ENCODE measurements at places on chromosomes 11 and 22.

DNA sequence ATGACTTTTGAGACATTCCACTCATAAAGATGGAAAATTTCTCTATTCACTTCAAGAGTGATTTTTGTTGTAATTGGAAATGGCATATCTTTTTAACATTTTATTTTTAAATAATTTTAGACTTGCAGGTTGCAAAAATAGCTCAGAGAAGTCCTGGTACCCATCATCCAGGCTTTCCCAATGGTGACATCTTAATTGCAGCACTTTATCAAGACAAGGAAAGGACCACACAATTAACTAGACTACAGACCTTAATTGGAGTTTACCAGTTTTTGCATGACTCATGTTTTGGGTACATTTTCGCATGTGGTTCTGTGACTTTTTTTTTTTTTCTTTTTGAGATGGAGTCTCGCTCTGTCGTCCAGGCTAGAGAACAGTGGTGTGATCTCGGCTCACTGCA, 23.0 kb upstream of the MAP6 start:
- no peak for DNase-seq

DNA sequence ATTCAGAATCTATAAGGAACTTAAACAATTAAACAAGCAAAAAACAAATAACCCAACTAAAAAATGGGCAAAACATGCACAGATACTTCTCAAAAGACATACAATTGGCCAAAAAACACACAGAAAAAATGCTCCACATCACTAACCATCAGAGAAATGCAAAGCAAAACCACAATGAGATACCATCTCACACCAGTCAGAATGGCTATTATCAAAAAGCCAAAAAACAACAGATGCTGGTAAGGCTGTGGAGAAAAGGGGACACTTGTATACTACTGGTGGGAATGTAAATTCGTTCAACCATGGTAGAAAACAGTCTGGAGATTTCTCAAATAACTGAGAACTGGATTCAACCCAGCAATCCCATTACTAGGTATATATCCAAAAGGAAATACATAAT, 24.8 kb downstream of the ENTHD1 start:
- DNase-seq = no peak

GRCh38 chr11:61837411-61838005, 9.4 kb downstream of the FADS2 start:
- no peak for DNase-seq

DNA sequence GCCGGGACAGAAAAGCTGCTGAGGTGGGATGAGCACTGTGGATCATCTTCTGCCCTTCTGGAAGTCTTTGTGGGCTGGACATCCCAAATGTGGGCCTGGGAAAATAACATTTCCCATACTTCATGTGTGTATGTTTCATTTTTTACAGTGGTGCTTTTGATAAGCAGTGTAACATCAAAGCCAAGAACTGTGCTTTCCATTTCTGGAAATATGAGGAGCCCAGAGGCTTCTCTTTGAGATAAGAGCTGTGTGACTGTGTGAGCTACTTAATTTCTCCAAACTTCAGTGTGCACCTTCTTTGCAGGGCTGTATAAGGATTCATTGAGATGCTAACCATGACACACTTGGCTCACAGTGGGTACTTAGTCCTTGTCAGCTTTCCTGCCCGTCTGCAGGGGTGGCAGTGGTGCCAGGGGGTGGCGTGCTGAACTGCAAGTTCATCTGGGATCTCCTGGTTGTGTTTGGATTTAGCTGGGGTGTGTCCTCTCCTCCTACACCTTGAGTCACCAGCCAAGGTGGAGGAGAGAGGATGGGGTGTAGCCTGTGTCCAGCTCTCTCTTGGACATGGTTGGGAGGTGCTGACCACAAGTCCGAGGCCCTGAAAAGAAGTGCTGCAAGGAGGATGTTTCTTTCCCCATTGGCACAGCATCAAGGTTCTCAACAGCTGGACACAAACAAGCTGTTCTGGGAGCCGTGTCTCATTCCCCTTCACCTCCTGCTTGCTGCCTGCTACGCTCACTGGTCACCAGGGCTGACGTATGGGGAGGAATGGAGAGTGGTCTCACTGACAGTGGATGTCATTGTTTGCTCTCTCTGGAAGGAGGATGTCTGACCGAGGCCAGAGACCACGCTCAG, 139.4 kb downstream of the TEAD1 start:
- no peak for DNase-seq
